ENCODE measurements at places on chromosomes 6 and 20.

DNA sequence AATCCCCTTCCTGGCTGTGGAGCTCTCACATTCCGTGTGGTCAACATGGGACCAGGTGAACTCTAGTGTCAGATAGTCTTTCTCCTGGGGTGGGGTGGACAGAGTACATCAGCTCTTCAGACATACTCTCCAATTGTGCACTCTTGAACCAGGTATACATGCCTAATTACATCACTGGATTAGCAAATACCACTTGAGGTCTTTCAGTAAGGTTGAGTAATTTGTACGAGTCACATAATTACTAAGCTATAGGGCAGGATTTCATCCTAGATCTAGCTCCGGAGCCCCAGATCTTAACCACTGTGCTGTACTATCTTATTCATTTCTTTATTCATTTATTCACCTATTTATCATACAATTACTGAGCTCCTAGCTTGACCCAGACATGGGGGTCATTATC is 821.3 kb downstream of the TFAP2A start:
- DNase-seq = peak; percentile 23

GRCh38 chr20:43761386-43762340 is 34.9 kb upstream of the GTSF1L start:
- no peak for DNase-seq

- no peak for DNase-seq
Measured at GRCh38 chr6:82217018-82217586, 30.4 kb downstream of the IBTK start.

DNA sequence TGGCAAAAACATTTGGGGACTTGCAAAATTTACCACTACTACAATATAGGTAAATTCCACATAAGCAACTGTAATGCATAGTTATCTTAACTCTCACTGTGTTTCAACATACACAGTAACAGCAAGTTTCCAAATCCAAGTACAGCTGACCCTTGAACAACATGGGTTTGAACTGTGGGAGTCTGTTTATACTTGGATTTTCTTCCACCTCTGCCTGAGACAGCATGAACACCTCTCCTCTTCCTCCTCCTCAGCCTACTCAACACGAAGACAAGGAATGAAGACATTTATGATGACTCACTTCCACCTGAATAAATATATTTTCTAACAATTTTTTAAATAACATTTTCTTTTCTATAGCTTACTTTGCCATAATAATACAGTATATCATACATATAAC is 25.6 kb downstream of the MAN1A1 start:
- DNase-seq = no peak

GRCh38 chr6:189676-190075 is 102.6 kb upstream of the DUSP22 start:
- no peak for DNase-seq

Measured in AML-193 (cell line).